ENCODE measurements at places on chromosomes 11 and 22.
A peak's percentile ranks its signal among the peaks of the same experiment; 100 is the strongest.

DNA sequence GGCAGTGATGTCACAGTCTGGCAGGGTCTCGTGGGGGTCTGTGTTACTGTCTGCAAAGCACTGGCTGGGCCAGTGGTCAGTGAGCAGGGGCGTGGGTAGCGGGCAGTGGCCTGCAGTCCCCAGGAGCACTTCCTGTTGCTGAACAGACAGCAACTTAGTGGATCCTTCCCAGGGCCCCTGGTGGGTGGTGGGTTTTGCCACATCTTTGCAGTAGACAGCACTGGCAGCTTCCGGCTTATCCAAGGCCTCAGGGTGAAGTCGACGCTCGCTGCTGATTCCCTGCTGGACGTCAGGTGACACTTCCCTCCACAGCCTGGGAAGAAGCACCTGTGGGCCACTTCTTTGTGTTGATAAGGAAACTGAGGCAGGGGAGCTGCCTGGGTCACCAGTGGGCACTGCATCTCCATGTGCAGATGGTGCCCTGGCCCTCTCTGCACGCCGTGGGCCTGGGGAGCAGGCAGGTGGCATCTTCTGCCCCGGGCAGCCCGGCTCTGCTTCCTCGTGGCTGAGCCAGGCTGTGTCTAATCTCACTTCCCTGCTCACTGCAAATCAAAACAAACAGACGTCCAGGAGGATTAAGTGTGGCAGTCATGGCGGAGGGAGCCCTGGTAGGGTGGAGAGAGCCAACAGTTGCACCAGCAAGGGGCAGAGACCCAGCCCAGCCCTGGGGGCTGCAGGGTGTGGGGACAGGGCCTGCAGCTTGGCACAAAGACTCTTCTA lies 79.8 kb downstream of the KCNQ1 start:
- H3K4me3 ChIP-seq, result no peak overlapping the region
- no peaks in the 10 kb centered on the region for H3K27me3 ChIP-seq
- peak; percentile 1 for DNase-seq
- no peaks in the 10 kb centered on the region for H3K36me3 ChIP-seq
- peaks cover 25% of the 10 kb centered on the region for H3K4me1 ChIP-seq

DNA sequence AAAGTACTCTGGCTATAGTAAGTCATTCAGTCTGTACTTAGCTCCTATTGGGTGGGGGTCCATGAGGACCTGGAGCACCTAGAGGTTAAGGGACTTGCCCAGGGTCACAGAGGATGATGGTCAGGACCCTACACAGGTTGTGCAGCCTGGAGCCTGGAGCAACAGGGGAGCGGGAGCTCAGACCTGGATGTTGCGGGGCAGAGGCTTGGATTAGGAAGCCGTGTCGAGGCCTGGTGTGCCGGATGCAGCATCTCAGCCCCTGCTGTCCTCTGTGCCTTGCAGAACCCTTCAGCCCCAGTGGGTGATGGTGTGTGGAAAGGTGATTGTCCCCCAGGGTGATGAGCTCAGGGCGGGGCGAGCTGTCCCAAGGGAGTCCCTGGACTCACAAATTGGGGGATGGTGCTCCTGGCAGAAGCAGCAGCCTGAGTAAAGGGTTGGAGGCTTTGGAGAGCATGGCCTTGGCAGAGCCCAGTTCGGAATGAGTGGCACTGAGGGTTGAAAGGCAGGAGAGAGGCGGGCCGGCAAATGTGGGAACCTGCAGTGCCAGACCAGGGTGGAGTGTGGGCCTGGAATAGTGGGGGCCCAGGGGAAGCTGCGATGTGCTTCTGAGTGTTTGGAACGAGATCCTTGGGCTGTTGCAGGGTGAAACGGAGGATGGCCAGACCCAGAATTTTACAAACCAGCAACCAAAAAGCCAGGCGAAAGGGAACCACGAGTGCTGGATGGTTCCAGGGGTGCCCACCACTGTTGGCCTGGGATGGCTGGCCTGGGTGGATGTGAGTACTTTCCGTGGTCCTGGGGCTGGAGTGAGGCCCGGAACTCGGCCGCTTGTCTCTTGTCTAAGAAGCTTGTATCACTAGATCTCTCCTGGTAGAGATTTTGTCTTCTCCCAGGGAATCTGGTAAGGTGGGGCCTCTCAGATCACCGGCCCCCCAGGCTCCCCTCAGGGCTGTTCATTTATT lies 2.9 kb downstream of the TPCN2 start:
- no peaks in the 10 kb centered on the region for H3K27me3 ChIP-seq
- H3K27ac ChIP-seq, result peak overlapping the region; percentile 60
- H3K4me3 ChIP-seq, result no peak overlapping the region
- peaks cover 39% of the 10 kb centered on the region for H3K4me1 ChIP-seq
- H3K36me3 ChIP-seq, result peaks cover 2% of the 10 kb centered on the region
- no peak for DNase-seq

DNA sequence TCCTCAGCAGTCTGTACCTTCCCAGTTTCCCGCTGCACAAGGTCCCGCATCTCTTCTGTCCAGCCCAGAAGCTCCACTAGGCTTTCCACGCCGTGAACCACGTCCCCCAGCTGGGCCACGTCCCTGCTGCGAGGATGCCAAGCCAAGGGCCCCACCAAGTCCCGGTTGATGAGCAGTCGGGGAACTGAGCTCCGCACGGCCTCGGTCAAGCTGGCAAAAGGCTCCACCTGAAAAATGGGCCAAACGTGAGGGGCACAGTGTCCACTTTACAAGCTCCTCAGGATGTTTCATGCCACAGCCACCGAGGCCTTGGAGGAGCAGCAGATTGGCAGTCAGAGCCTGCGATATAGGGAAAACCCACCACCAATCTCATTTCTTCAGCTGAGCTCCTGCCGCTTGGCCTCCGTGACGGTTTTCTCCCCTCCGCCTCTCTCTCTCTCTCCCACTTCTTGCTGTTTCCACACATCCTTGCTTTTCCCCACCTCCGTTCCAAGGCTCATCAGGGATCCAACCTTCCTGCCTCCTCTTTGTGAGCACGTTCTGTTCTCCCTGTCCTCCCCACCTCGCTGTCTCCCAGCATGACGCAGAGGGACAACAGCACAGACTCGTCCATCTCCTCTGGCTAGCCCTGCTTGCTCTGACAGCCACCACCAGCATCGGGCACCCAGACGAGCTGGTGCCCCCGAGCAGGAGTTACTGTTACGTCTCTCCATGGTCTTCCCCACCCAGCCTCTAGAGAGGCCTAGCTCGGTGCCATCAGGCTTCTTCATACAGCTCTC lies 11.5 kb downstream of the RIC8A start:
- peaks cover 24% of the 10 kb centered on the region for H3K36me3 ChIP-seq
- H3K4me3 ChIP-seq, result no peak overlapping the region
- H3K27ac ChIP-seq, result no peak overlapping the region
- no peak for DNase-seq
- H3K27me3 ChIP-seq, result no peaks in the 10 kb centered on the region
- peaks cover 9% of the 10 kb centered on the region for H3K4me1 ChIP-seq

DNA sequence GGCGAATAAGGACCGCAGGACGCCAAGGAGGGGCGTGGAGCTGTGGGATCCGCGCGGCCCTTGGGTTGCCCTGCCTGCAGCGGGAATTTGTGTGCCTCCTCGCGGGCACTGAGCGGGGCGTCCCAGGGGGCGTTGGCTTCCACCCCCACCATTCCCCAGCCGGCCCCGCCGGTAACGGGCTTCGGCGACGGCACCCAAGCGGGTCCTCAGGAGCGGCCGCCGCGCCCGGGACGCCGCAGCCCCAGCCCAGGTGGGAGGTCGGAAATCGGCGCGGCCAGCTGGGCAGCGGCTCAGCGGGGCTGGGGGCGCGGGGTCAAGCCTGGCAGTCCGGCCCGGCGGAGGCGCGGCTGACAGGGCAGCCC lies 320 bp downstream of the CLTCL1 start:
- H3K27ac ChIP-seq, result no peak overlapping the region
- peaks cover 37% of the 10 kb centered on the region for H3K27me3 ChIP-seq
- H3K36me3 ChIP-seq, result no peaks in the 10 kb centered on the region
- H3K4me1 ChIP-seq, result peaks cover 25% of the 10 kb centered on the region
- DNase-seq, result peak; percentile 34
